ENCODE measurements at places on chromosomes 11 and 22.

DNA sequence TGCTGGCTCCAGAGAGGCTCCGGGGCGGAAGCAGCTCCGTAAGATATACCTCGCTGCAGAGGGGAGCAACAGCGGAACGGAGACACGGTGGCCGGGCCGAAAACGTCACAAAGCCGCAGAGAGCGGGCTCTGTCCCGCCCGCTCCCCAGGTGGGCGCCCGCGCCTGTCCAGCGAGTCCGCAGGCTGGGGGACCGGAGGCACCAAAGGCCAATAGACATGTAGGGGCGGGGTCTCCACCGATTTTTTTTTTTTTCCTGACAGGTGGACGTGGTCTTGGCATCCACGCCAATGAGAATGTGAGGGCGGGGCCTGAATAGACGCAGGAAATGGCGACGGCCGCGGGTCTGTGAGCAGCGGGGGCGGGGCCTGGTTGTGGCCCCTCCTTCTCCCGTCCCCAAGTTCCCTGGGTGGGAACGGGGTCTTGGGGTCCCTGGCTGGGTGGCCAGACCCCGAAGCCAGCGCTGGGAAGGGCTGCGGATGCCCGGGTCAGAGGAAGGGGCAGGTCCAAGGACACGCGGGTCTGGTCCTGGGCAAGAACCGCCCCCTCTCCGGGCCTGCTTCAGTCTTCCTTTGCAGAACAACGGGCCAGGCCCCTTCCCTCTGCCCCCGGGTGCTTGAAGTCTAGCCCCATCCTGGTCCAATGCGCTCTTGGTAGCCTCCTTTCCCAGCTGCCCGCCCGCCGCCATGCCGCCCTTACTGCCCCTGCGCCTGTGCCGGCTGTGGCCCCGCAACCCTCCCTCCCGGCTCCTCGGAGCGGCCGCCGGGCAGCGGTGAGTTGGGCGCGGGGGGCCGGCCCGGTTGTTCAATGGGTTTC lies at the start of gene DNAJC4:
Gene DNAJC4, plus strand, starts transcription at position 378 of the 814 bp plus-strand sequence. Its CDS starts 307 bp downstream, at position 685.
- DNase-seq, result no peak

- DNase-seq, result no peak
Measured at GRCh38 chr11:119376197-119376847, 5.2 kb downstream of the USP2 start.

- no peak for DNase-seq
Measured at GRCh38 chr22:48218889-48219420, 1456.5 kb downstream of the TBC1D22A start.

DNA sequence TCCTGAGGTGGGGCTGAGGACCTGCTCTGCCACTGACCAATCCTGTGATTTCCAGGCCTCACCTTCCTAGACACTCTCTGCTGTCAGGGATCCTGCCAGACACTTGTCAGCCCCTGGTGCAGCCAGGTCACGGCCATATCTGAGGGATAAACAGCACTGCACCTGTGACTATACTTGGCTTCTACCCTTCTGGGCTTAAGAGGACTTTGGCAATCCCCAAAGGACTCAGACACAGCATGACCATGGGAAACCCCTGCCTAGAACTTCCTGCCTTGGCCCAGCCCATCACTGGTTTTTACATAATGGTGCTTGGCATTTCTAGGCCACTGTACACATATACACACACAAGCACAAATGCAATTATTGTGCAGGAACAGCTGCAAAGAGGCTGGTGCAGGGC lies 11.6 kb upstream of the OLFML1 start:
- no peak for DNase-seq

DNA sequence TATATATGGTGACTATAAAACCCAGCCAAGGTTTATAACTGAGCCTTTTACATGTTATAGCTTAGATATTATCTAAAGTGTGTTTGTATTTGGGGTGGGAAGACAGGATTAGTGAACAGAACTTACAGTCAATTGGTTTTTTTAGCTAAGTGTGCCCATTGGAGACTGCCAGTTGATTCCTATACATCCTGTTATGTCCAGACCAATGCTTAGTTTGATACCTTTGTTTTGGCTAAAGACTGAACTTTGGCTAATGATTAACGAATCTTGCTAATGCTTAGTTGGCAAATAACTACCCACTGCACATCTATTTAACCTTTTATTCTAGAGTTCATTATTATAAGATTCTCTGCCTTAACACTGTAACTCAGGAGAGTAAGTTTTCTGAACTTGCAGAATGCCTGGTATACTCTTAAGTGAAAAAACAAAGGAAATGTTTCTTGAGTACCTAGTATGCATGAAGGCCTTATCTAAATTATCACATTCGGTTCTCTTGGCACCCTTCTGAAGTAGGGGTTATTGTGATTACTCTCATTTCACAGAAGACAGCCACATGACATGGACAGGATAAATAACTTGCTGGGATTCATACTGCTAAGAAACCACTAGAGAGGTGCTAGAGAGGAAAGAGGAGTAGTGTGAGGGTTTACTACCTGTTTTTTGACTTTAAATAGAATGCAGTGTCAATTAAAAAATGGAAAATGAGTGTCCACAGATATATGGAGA lies 54.0 kb downstream of the KREMEN1 start:
- no peak for DNase-seq
